ENCODE measurements at places on chromosomes 7 and 10. TPM values are rescaled to one million over a fixed set of nuclear protein-coding genes. Genes with fewer than 3 reads are reported as not detected.
A peak's percentile ranks its signal among the peaks of the same experiment; 100 is the strongest.

DNA sequence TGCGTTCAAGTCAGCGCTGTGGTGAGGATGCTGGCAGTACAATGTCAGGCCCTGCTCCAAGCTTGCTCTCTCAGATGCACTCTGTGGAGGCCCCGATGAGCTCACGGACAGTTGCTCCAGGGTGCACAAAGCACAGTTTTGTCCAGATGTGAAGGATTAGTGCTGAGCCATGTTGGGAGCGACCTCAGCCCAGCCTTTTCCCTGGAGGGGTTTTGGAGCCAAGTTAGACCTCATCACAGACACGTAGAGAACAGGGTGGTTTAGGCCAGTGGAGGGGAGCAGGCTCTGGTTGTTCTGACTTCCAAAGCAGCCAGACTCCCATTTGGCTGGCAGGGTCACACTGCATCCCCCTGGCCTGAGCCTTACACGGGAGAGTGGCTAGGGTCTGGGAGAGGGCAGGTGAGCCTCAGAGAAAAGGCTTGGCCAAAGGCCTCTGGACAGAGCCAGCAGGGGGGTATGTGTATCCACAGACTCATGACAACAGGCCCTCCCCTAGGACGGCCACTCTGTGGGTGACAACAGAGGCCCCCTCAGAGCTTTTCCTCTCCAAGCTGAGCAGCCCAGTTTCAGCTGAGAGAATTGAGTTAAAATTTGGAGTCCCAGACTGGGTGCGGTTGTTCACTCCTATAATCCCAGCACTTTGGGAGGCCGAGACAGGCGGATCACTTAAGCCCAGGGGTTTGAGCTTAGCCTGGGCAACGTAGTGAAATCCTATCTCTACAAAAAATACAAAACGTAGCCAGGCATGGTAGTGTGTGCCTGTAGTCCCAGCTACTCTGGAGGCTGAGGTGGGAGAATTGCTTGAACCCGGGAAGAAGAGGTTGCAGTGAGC lies 4.7 kb downstream of the PLAC9 start:
- peaks cover 43% of the 10 kb centered on the region for H3K4me1 ChIP-seq
- H3K27ac ChIP-seq = peak overlapping the region; percentile 79
- H3K27me3 ChIP-seq = no peaks in the 10 kb centered on the region
- no peak for DNase-seq
- no peak overlapping the region for H3K4me3 ChIP-seq

- no peak overlapping the region for H3K4me3 ChIP-seq
- no peak for DNase-seq
- no peaks in the 10 kb centered on the region for H3K36me3 ChIP-seq
- no peaks in the 10 kb centered on the region for H3K27me3 ChIP-seq
Observed at GRCh38 chr10:86049442-86049841, 317.2 kb downstream of the GRID1 start.

The CTAGE4 gene
- 8.2 TPM for total RNA-seq

- no peak overlapping the region for H3K4me3 ChIP-seq
- H3K36me3 ChIP-seq = no peaks in the 10 kb centered on the region
- no peak overlapping the region for H3K27ac ChIP-seq
- no peaks in the 10 kb centered on the region for H3K4me1 ChIP-seq
- DNase-seq = no peak
Observed at GRCh38 chr7:96144260-96144526, 177.7 kb downstream of the SLC25A13 start.

DNA sequence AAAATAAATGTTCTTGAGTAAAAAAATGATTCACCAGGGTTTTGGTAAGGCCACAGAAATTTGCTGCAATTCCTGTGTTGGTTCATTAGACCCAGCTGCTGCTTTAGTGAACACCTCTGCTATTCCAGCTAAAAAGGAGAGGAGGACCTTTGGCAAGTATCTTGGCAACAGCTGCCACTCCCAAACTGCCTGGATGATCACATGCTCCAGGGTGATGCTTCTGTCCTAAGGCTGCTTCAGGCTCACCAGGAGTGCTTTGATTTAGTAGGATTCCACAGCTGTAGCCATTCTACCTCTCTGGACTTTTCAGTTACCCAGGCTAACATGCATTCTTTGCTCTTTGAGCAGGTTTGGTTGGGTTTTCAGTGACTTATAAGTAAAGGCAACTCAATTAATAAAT lies 82.6 kb upstream of the NPVF start:
- H3K27ac ChIP-seq = no peak overlapping the region
- H3K36me3 ChIP-seq = no peaks in the 10 kb centered on the region
- H3K27me3 ChIP-seq = no peaks in the 10 kb centered on the region
- no peak for DNase-seq
- H3K4me1 ChIP-seq = no peaks in the 10 kb centered on the region
- no peak overlapping the region for H3K4me3 ChIP-seq

DNA sequence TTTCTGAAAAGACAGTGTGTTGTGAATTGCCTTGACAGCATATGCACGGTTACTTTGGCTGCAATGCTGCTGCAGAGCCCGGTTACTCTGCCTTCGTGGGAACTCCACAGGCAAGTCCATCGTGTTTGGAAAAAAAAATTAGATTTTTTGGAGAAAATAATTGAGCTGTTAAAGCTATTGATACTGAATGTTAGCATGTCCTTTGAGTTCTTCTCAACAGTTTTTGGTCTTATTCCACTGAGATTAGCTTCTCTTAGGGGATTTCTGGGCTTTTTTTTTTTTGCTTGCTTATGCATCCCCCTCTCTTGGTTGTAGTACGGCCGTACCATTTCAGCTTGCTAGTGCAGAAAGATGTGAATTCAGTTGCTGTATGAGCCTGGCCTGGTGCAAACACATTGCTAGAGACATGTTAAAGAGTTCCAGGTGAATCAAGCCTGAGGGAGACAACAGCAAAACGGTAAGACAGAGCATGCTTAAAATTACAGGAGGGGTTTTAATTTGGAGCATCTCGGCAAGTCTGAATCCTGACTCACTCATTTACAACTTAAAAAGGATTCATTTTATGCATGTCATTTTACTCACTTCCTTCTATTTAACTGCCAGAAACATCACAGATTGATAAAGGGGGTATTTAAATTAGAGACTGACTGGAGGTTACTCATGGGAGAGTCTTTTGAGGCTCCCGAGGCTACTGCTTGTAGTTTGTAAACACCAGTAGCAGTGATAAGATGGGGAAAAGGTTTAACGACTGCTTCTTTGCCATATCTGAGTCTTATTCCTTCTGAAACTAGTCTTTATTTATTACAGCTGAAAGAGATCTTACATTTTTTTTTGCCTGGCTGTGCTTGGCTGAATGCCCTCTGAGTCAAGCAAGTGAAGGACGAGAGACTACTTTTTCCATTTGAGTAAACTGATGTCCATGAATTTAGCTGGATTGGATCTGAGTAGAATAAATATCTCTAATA lies 113.7 kb downstream of the CDK14 start:
- H3K36me3 ChIP-seq = no peaks in the 10 kb centered on the region
- no peak overlapping the region for H3K27ac ChIP-seq
- H3K4me3 ChIP-seq = no peak overlapping the region
- peak; percentile 22 for DNase-seq

- DNase-seq = no peak
- H3K36me3 ChIP-seq = no peaks in the 10 kb centered on the region
- H3K27ac ChIP-seq = no peak overlapping the region
- H3K4me1 ChIP-seq = no peaks in the 10 kb centered on the region
- H3K4me3 ChIP-seq = no peak overlapping the region
Observed at GRCh38 chr7:29053105-29053872, 93.0 kb downstream of the CPVL start.

The SPDYE3 gene
- total RNA-seq = not detected

The TMEM270 gene
- not detected for total RNA-seq

GRCh38 chr10:6055929-6056328 lies 6.2 kb downstream of the IL2RA start:
- H3K4me1 ChIP-seq = no peaks in the 10 kb centered on the region
- no peak overlapping the region for H3K4me3 ChIP-seq
- DNase-seq = no peak
- H3K27ac ChIP-seq = no peak overlapping the region

GRCh38 chr7:135990258-135990657 lies 13.1 kb upstream of the MTPN start:
- no peaks in the 10 kb centered on the region for H3K27me3 ChIP-seq
- no peak for DNase-seq
- H3K36me3 ChIP-seq = no peaks in the 10 kb centered on the region

- H3K4me1 ChIP-seq = peaks cover 9% of the 10 kb centered on the region
- DNase-seq = no peak
- H3K36me3 ChIP-seq = no peaks in the 10 kb centered on the region
Observed at GRCh38 chr10:30587522-30588031, 42.0 kb downstream of the LYZL2 start.

DNA sequence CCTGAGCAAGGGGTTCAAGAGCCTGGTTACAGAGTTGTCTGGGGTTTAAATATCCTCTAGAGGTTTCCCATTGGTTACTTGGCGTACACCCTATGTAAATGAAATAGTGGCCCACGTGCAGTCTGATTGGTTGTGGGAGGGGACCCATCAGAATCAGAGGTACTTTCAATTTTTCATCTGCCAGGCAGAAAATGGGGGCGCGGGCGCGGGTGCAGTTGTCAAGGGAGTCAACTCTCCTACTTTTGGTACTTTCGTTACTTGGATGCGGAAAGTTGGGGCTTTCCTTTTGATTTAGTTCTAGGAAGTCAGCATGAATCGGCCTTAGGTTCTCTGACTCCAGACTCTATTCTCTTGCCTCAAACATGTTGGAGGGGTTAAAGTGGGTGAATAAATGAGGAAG lies 83.2 kb downstream of the DNAJB9 start:
- no peak overlapping the region for H3K4me3 ChIP-seq
- DNase-seq = no peak
- H3K27ac ChIP-seq = no peak overlapping the region
- H3K27me3 ChIP-seq = no peaks in the 10 kb centered on the region
- H3K4me1 ChIP-seq = peaks cover 23% of the 10 kb centered on the region

DNA sequence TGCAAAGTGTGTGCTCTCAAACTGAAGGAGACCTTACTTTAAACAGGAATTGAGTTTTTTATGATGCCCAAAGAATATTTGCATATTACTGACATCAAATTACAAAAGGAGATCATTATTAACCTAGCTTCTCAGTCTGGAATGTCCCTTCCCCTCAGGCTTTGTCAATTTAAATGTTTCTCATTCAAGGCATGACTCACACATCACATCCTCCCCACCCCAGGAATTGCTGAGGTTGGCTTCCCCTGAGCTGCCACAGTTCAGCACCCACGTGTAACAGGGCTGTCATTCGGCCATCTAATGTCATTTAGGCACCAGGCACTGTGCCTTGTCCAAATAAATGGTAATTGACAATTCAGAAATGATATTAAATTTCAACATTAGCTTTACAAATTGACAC lies 305.9 kb upstream of the MGMT start:
- peaks cover 2% of the 10 kb centered on the region for H3K27me3 ChIP-seq
- peaks cover 5% of the 10 kb centered on the region for H3K4me1 ChIP-seq
- H3K36me3 ChIP-seq = no peaks in the 10 kb centered on the region
- no peak for DNase-seq

DNA sequence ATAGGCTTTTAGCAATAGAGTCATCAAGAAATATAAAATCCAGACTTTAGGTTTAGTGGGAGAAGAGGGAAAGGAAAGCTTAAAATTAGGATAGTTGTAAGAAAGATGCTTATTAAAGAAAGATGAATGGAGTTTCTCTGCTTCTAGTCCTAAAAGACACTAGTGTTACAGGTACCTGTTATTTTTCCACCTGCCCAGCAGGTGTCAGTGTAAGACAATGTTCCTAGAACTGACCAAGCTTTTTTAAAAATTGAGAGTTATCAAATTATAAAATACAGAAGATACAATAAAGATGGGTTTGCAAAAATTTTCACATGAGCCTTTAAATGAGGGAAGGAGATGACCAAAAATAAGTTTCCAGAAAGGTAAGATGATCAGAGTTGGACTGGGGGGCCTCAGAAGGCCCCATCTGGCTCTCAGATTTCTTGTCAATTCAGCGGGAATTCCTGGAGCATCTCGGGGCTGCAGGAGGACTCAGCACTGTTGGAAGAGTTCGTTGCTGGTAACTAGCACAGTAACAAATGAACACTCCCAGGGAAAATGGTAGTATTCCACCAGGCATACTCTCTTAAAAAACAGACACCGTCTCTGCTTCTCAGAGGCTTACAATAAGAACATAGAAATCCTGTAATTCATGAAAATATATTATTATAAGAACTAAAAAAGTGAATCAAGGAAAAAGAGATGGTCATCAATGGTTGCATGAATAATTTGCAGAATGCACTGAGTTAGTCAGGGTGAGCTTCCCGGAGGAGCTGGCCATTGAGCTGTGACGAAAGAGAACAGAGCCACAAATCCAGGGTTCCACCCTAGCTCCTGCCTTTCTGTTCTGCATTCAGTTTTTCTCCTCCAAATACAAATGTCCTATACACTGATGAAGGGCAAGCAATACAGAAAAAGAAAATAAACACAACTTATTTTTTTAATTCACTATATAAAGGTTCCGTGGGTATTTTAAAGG lies 71.8 kb upstream of the PIK3CG start:
- no peak overlapping the region for H3K27ac ChIP-seq
- no peaks in the 10 kb centered on the region for H3K27me3 ChIP-seq
- H3K4me3 ChIP-seq = no peak overlapping the region
- H3K36me3 ChIP-seq = no peaks in the 10 kb centered on the region
- no peak for DNase-seq

- H3K4me3 ChIP-seq = no peak overlapping the region
- no peak overlapping the region for H3K27ac ChIP-seq
- no peak for DNase-seq
- no peaks in the 10 kb centered on the region for H3K27me3 ChIP-seq
Observed at GRCh38 chr7:28356619-28357018, 55.7 kb upstream of the CREB5 start.

GRCh38 chr10:105188737-105189462 lies 547.8 kb downstream of the SORCS3 start:
- H3K4me3 ChIP-seq = no peak overlapping the region
- DNase-seq = no peak
- no peaks in the 10 kb centered on the region for H3K27me3 ChIP-seq
- H3K36me3 ChIP-seq = no peaks in the 10 kb centered on the region
- H3K4me1 ChIP-seq = no peaks in the 10 kb centered on the region

The C10orf105 gene
- 0.58 TPM for total RNA-seq

The SLC26A3 gene
- total RNA-seq = not detected

The ADARB2 gene
- 1.3 TPM for total RNA-seq

The OR9A2 gene
- not detected for total RNA-seq

GRCh38 chr7:42274053-42274452 lies 37.0 kb upstream of the GLI3 start:
- no peak overlapping the region for H3K27ac ChIP-seq
- no peaks in the 10 kb centered on the region for H3K36me3 ChIP-seq
- no peaks in the 10 kb centered on the region for H3K27me3 ChIP-seq
- peaks cover 4% of the 10 kb centered on the region for H3K4me1 ChIP-seq

- H3K27me3 ChIP-seq = no peaks in the 10 kb centered on the region
- H3K4me3 ChIP-seq = no peak overlapping the region
- DNase-seq = no peak
- H3K27ac ChIP-seq = no peak overlapping the region
- no peaks in the 10 kb centered on the region for H3K4me1 ChIP-seq
Observed at GRCh38 chr7:41579961-41580935, 122.6 kb downstream of the INHBA start.

The NANOS1 gene
- 0.74 TPM for total RNA-seq
